ENCODE measurements at places on chromosomes 4 and X.

- DNase-seq = no peak
Measured at GRCh38 chr4:162661913-162662312, 498.1 kb upstream of the FSTL5 start.

- DNase-seq = no peak
Measured at GRCh38 chr4:25377572-25378436, 741 bp downstream of the ANAPC4 start.

GRCh38 chr4:174598800-174599199 is 76.5 kb upstream of the HPGD start:
- no peak for DNase-seq

- DNase-seq = no peak
Measured at GRCh38 chr4:141645611-141646340, 9.4 kb downstream of the IL15 start.

- DNase-seq = no peak
Measured at GRCh38 chr4:88320224-88320779, 35.9 kb upstream of the PPM1K start.

DNA sequence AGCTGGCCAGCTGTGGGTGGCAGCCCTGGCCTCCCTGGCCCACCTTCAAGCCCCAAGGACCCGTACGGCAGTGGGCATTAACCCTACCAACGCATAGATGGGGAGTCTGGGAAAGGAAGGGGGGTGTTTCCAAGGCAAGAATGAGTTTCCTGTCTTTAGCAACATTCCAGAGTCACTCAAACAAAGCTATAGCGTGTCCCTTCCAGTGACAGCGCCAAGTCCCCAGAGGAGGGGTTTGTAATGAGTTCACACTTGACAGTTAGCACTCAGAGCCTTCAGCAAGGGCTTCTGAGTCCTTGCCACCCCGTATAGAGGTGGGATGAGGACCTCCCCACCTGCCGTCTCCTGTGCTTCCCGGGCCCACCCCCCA is 1.8 kb downstream of the BGN start:
- DNase-seq = no peak

GRCh38 chr4:114807759-114808404 is 209.3 kb downstream of the UGT8 start:
- DNase-seq = no peak

- DNase-seq = no peak
Measured at GRCh38 chrX:132651421-132652086, 162.7 kb upstream of the MBNL3 start.

DNA sequence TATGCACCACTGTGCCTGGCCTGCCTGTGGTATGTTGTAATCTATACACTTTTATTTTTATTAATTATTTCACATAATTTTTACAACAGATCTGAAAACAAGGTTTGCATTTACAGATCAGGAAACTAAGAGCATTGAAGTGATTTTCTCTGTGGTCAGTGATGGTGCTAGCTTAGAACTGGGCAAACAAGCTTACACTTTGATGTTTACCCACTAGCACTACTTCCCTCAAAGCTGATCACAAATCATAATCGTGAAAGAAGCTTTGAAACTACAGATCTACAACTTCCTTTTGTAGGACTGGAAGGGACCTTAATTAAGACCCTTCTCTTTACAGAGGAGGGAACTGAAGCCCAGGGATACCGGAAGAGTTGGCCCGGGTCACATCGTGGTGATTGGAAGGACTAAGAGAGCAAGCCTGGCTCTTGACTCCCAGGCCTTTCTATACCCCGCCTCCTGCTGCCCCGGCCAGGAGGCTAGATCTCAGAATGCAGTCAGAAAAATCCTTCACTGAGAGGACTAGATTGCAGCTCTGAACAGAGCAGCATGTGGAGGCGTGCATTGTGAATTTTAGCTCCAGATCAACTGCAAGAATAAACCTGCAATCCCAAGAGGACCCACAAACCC is 93.7 kb upstream of the ZNF827 start:
- DNase-seq = no peak

- DNase-seq = no peak
Measured at GRCh38 chrX:118569676-118570075, 74.1 kb downstream of the DOCK11 start.

DNA sequence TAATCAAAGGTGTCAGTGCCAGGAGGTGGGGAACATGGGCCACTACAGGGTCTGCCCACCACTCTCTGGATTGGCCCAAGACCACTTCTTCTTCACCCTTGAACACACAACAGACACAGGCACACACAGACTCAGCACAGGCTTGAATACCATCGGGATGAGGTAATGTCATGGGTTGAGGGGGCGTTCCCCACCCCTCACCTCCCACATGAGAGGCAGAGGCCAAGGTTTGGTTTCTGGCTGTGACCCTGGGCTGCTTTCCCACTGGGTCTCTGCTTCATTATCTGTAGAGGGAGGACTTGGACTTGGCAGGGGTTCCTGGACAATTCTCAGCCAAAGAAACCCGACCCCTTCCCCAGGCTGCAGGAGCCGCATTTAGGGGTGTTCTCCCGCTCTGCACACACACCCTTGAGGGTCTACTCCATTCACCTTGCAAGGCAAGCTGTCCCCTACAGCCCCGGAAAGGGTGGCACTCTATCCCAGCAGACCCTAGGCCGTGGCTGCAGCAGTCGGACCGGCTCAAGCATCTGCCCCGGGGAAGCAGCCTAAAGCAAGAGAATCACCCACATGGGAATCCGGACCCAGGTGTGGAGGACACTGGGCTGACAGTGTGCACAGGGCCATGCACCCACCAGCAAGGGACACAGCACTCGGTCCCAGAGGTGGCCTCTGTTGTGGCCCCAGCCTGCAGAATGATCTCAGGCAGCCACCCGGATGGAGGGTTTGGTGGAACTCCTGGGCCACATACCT is 62.4 kb downstream of the TRMT44 start:
- no peak for DNase-seq

DNA sequence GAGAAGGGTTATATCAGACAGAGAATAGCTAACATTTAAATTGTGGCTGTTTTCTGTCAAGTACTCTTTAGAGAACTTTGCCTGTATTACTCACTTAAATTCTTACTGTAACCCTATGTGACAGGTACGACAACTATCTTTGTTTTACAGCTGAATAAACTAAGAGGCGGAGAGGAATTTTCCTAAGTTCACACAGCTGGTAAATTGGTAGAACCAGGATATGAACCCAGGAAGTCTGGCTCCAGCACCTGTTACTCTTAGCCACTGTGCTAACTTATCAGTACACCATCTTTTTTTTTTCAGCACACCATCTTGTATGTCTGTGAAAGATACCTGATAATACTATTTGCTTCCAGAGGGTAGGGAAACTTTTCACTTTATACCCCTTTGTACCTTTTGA is 2.0 kb upstream of the SYP start:
- no peak for DNase-seq

- DNase-seq = peak; percentile 54
Measured at GRCh38 chr4:15002659-15003400, 549 bp downstream of the CPEB2 start.

DNA sequence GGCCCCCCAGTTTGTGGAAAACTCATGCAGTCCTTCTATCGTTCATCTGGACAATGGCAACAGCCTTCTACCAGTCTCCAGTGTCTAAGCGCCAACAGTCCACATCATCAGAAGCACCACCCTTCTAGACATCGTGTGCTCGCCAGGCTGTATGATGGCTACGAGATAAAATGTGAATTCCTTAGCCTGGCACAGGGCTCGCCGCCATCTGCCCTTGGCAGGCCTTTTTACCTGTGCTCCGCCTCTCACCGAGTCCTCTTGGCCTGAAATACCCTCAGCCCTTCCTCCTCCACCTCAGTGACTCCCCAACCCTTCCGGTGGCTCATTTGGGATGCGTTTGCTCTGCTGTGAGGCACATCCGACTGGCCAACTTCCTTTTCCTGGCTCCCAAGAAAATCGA is 15.9 kb upstream of the STS start:
- no peak for DNase-seq

- DNase-seq = no peak
Measured at GRCh38 chrX:106684207-106684606, 42.3 kb upstream of the RNF128 start.

DNA sequence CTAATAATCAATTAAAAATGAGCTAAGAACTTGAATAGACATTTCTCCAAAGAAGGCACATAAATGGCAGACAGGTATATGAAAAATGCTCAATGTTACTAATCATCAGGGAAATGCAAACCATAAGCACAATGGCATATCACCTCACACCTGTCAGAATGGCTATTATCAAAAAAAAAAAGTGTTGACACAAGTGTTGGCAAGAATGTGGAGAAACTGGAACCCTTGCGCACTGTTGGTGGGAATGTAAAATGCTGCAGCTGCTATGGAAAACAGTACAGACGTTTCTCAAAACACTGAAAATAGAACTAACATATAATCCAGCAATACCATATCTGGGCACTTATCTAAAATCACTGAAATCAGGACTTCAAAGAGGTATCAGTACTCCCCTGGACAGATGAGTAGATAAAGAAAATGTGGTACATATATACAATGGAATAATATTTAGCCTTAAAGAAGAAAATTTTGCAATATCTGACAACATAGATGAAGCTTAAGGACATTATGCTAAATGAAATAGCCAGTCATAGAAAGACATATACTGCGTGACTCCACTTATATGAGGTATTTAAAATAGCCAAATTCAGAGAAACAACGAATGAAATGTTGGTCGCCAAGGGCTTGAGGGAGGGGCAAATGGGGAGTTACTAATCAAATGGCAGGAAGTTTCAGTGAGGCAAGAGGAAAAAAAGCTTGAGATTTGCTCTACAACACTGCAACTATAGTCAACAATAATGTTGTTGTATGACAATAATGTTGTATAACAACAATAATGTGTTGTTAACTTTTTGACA is 175.5 kb downstream of the WDFY3 start:
- no peak for DNase-seq

- peak; percentile 16 for DNase-seq
Measured at GRCh38 chr4:151801547-151802516, 41.0 kb upstream of the GATB start.
